ENCODE measurements at places on chromosomes 5 and 9.

GRCh38 chr9:12777121-12778022, 2.6 kb downstream of the LURAP1L start:
- no peak for DNase-seq

DNA sequence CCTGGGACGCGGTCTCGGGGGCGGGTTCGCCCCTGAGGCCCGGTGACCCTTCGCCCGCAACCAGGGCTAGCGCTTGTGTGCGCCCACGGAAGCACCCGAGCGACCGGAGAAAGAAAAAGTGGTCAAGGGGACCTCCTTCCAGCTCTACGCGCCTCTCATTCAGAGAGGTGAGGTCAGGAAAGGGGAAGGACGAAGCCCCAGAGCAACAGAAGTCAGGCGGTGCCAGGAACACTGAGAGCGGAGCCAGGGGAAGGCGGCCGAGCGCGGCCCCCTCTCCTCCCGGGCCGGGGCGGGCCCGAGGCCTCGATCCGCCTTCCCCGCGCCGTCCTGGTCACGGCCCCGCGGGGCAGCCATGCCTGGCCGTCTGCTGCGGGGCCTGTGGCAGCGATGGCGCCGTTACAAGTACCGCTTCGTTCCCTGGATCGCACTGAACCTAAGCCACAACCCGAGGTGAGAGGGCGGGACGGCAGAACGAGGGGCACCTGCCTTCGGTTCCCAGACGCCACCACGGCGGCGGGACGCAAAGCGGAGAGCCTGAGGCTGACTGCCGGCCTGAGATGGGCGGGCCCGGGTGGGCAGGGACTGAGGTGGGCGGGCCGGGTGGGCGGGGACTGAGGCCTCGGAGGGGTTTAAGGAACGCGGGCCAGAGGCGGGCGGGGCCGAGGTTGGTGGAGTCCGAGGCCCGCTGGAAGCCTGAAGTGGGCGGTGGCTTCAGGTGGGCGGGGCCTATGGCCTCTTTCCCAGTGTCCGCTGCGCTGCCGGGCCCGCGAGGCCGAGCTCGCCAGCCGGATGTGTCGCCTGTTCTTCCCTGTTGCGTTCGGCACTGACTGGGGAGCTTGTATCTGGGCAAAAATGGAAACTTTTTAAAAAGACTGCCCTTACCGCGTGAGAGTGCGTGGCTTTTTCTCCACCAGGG, at the start of gene SETD9:
TSS of gene SETD9 (plus strand) at position 303 of the 916 bp plus-strand sequence. CDS start at position 353, 50 bp downstream.
- peak; percentile 91 for DNase-seq

GRCh38 chr5:33772380-33772897, 119.4 kb downstream of the ADAMTS12 start:
- DNase-seq = no peak

- DNase-seq = no peak
These were observed 28.4 kb upstream of the TRIO start for GRCh38 chr5:14114615-14115251.

DNA sequence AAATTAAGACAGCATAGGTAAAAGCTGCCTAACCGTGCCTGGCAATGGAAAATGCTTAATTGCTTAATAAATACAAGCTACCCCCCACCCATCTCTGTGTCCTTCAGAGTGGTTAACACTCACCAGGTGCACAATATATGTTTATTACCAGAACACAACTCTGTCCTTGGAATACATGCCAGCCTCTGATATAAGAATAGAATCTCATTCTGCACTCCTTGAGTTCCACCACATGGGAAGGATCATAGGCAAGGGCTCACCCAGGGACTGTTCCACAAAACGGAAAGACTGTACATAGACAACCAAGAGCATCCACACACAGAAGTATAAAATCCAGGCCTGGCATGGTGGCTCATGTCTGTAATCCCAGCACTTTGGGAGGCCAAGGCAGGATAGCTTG, 91.4 kb downstream of the STRBP start:
- DNase-seq = no peak
